ENCODE measurements at places on chromosomes 2 and 18. TPM values are rescaled to one million over a fixed set of nuclear protein-coding genes. Genes with fewer than 3 reads are reported as not detected.

LIMS3 gene
- total RNA-seq: 2.2 TPM

SEMA4F gene
- total RNA-seq: 10.1 TPM

LINC00305 gene
- total RNA-seq: not detected

TP53I3 gene
- 47.4 TPM for total RNA-seq

C2orf72 gene
- not detected for total RNA-seq

KLHL30 gene
- 3.6 TPM for total RNA-seq

C18orf54 gene
- total RNA-seq: 4.1 TPM

GKN1 gene
- total RNA-seq: not detected

UGT1A8 gene
- total RNA-seq: not detected

CXCR4 gene
- total RNA-seq: not detected

LCT gene
- total RNA-seq: not detected

TBR1 gene
- total RNA-seq: not detected

SPC25 gene
- total RNA-seq: 0.49 TPM

CLEC4F gene
- total RNA-seq: not detected

BBS5 gene
- total RNA-seq: 5.8 TPM

POLE4 gene
- total RNA-seq: 16.1 TPM

SLC14A1 gene
- total RNA-seq: 3.9 TPM

HRH4 gene
- total RNA-seq: not detected

HOXD12 gene
- not detected for total RNA-seq

PSD4 gene
- 13.6 TPM for total RNA-seq

DSC3 gene
- total RNA-seq: 0.24 TPM

TUBA4B gene
- not detected for total RNA-seq

AQP12A gene
- total RNA-seq: not detected

LDLRAD4 gene
- 0.65 TPM for total RNA-seq

KCNG2 gene
- total RNA-seq: not detected

HOXD10 gene
- total RNA-seq: not detected

CLIP4 gene
- 72.7 TPM for total RNA-seq

SCN2A gene
- total RNA-seq: 0.36 TPM

VWC2L gene
- total RNA-seq: not detected

SH3YL1 gene
- total RNA-seq: 47.1 TPM

CYP27A1 gene
- 35.2 TPM for total RNA-seq

KCNK3 gene
- 3.0 TPM for total RNA-seq

CD302 gene
- 27.4 TPM for total RNA-seq

ABCB11 gene
- under 0.01 TPM for total RNA-seq

ACOXL gene
- total RNA-seq: not detected

WDR33 gene
- 38.5 TPM for total RNA-seq

COL3A1 gene
- 3,798 TPM for total RNA-seq

FTCDNL1 gene
- total RNA-seq: 0.73 TPM

Measured in hair follicle dermal papilla cell (primary cell).